ENCODE measurements at places on chromosomes 5 and 9. TPM values are rescaled to one million over a fixed set of nuclear protein-coding genes. Genes with fewer than 3 reads are reported as not detected.
A peak's percentile ranks its signal among the peaks of the same experiment; 100 is the strongest.

DNA sequence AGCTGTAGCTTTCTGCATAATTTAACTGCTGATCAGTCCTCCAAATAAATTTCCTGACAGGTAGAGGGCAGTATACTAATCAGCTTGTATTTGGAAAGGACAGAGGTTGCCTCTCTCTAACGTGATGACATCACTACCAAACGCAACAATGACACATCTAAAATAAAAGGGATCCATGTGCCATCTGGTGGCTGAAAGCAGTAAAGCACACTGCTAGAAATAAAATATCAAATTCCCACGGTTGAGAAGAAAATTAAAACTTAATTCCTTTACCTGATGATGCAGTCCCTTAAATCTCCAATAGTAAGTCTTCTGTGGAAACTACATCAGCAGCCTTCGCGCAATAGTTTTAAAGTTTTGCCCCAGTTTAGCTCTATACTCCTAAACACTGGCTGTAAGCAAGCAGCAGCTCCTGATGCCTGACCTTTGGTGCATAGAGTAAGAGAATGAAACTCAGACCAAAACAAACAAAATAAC, 54.5 kb downstream of the DIAPH1 start:
- peaks cover 32% of the 10 kb centered on the region for H3K4me1 ChIP-seq
- H3K27me3 ChIP-seq, result no peaks in the 10 kb centered on the region
- H3K36me3 ChIP-seq, result no peaks in the 10 kb centered on the region
- peak overlapping the region; percentile 21 for H3K27ac ChIP-seq
- H3K4me3 ChIP-seq, result no peak overlapping the region
- DNase-seq, result peak; percentile 83

DNA sequence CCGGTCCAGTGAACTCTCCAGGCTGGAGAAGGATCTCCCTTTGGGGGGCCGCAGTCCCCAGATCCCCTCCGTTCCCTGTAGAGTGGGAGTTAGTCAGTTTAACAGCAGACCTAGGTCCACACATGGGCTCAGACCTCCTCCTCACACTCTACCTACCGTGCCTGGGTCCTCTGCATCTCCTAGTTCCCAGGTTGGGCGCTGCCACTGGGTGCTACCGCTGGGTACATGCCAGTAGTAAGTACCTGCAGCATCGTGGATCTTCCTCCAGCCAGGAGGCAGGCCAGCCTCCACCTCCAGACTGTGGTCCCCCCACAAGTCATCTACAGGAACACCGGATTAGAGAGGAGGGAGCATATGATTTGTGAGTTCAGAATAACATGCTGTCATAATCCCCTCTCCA, 802 bp downstream of the APBB3 start:
- no peak for DNase-seq
- H3K4me3 ChIP-seq, result peak overlapping the region; percentile 9
- peaks cover 29% of the 10 kb centered on the region for H3K4me1 ChIP-seq
- H3K27ac ChIP-seq, result peak overlapping the region; percentile 86
- peaks cover 34% of the 10 kb centered on the region for H3K36me3 ChIP-seq

- no peak for DNase-seq
- no peak overlapping the region for H3K27ac ChIP-seq
- no peaks in the 10 kb centered on the region for H3K36me3 ChIP-seq
- H3K4me1 ChIP-seq, result no peaks in the 10 kb centered on the region
- no peak overlapping the region for H3K4me3 ChIP-seq
These were observed 47.8 kb downstream of the ANXA1 start for GRCh38 chr9:73199448-73199847.

- no peaks in the 10 kb centered on the region for H3K36me3 ChIP-seq
- H3K27me3 ChIP-seq, result peaks cover 72% of the 10 kb centered on the region
- no peak overlapping the region for H3K27ac ChIP-seq
- H3K4me3 ChIP-seq, result no peak overlapping the region
- no peaks in the 10 kb centered on the region for H3K4me1 ChIP-seq
These were observed 7.6 kb upstream of the SLC9A3 start for GRCh38 chr5:531749-532315.

- no peak overlapping the region for H3K27ac ChIP-seq
- DNase-seq, result no peak
- no peak overlapping the region for H3K4me3 ChIP-seq
- no peaks in the 10 kb centered on the region for H3K4me1 ChIP-seq
These were observed 78.1 kb downstream of the CFAP95 start for GRCh38 chr9:69898714-69899209.

DNA sequence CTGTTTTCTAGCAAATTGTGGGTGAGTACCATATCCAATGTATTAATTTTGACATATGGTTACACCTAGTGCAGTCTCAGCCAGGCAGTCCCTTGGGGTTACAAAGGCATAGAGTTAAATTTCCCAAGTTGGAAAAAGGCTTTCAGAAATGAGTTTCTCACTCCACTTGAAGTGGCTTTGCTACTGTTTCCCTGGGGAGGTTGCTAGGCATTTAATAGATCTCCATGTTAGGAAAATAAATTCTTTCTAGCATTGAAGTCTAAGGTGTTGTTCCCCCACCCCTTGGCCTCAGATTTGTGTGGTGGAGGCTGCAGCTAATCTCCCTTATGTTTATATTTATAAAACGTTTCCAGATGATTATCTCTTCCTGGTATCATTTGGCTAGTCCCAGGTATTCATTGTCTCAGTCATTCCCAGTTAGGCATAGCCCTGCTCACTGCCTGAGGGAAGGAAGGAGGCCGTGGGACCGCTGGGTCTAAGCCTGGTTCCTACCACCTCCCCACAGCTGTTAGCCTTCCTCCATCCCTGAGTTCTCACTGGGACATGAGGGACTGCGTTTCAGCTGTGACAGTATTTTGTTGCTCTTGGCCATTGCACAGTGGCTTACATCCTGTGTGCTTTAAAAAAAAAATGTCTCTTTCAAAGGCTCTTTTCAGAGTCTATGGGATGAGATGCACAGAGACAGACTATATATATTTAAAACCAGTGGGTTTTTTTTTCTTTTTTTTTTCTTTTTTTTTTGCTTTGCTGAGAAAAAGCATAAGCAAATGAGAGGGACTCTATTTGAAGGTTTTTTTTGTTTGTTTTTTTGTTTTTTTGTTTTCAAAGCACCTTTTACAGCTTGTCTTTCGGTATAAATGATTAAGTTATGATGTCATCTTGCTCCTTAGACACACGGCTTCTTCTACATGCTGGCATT, 121.5 kb downstream of the MAST4 start:
- no peak overlapping the region for H3K27ac ChIP-seq
- no peak for DNase-seq
- no peak overlapping the region for H3K4me3 ChIP-seq
- no peaks in the 10 kb centered on the region for H3K4me1 ChIP-seq
- no peaks in the 10 kb centered on the region for H3K27me3 ChIP-seq

DNA sequence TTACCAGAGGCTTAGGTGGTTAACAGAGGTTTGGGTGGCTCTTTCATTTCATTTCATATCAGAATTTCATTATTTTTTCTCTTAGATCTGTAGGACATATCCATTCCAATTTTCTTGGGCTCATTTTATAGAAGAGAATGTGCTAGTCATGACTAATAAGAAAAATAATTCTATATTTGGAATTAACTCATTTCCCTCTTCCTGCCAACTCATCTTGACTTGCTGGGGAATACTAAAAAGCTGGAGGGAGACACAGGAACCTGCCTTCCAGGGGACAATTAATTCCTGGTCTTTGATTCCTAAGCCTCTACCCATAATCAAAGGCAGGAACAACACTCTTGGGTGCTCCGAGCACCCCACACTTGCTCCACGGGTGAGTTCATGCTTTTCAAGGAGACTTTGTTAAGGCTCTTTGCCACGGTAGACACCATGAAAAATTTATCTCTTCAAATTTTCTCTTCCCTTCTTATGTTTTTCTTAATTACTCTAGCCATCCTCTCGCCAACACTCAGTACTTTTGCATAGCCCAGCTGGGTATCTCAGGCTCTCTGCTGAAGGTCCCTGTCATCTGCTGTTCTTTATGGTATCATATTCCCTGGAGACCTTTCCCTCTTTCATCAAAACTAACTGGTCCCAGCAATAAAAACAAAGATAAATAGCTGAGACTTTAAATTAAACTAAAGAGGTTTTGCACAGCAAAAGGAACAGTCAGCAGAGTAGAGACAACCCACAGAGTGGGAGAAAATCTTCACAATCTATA, 273.9 kb downstream of the NPR3 start:
- no peak for DNase-seq
- no peaks in the 10 kb centered on the region for H3K36me3 ChIP-seq
- H3K27me3 ChIP-seq, result no peaks in the 10 kb centered on the region
- no peak overlapping the region for H3K27ac ChIP-seq
- no peak overlapping the region for H3K4me3 ChIP-seq
- no peaks in the 10 kb centered on the region for H3K4me1 ChIP-seq

DNA sequence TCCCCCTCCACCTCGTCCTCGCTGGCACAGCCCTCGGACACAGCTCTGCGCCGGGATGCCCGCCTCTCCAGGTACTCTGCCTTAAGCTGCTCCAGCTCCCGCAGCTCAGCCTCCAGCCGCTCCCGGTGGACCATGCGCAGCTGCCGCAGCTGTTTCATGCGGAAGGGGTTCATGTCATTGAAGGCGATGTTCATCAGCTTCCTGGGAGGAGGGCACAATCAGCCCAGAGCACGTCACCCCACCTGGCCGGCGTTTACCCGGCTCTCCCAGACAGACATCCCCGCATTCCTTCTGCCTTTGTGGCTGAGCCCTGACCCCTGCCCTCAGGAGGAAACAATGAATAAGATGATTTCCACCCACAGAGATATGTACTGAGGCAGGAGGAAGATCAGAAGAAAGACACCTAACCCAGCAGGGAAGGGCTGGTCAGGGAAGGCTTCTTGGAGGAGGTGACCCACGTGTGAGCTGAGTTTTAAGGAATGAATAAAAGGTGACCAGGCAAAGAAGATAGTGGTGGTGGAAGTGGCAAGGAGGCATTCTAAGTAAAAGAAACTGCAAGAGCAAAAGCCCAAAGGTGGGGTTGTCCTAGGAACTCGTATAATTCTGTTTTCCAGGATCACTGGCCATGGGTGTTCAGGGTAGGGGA, 7.1 kb upstream of the CORO2A start:
- no peaks in the 10 kb centered on the region for H3K27me3 ChIP-seq
- no peak overlapping the region for H3K4me3 ChIP-seq
- no peak for DNase-seq

GRCh38 chr5:60727033-60727679, 27.2 kb upstream of the DEPDC1B start:
- no peaks in the 10 kb centered on the region for H3K4me1 ChIP-seq
- H3K4me3 ChIP-seq, result no peak overlapping the region
- no peak overlapping the region for H3K27ac ChIP-seq
- no peaks in the 10 kb centered on the region for H3K27me3 ChIP-seq
- DNase-seq, result no peak
- H3K36me3 ChIP-seq, result no peaks in the 10 kb centered on the region

DNA sequence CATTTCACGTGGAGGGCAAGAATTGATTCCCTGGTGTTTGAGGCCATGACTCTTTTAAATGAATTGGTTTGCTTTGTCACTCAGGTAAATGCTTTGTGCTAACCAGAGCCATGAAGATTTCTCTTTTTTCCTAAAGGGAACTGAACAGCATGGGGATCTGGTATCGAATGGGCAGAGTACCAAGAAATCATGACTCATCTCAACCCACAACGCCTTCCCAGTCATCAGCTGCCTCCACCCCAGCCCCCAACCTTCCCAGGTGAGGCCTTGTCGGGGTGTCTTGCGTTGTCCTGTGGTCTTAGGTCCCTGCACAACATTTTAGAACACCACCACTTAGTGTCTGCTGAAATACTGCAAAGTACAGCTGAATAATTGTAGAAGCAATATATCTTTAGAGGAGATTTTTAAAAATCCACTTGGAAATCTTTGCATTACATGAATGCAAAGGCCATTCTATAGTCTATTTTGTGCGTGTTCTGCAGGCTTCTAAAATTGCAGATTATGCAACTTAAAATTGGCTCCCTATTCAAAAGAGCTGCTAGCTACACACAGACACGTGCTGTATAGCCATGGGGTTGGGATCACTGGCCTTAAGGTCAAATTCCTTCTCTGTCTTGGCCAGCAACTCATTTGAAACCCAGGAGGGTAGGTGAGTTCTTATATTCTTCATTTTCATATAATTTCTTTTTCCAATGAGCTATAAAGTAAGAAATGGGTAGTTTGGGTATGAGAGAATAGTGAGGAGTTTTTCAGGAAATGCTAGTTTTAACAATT, 69.0 kb downstream of the MVB12B start:
- no peaks in the 10 kb centered on the region for H3K4me1 ChIP-seq
- no peaks in the 10 kb centered on the region for H3K27me3 ChIP-seq
- H3K27ac ChIP-seq, result no peak overlapping the region
- DNase-seq, result peak; percentile 60
- no peak overlapping the region for H3K4me3 ChIP-seq

GRCh38 chr9:112699230-112699629, 18.7 kb downstream of the INIP start:
- DNase-seq, result no peak
- no peak overlapping the region for H3K4me3 ChIP-seq
- no peaks in the 10 kb centered on the region for H3K36me3 ChIP-seq
- H3K4me1 ChIP-seq, result no peaks in the 10 kb centered on the region
- no peaks in the 10 kb centered on the region for H3K27me3 ChIP-seq

- no peaks in the 10 kb centered on the region for H3K27me3 ChIP-seq
- no peaks in the 10 kb centered on the region for H3K36me3 ChIP-seq
- H3K4me1 ChIP-seq, result no peaks in the 10 kb centered on the region
These were observed 164.5 kb downstream of the SPATA31D1 start for GRCh38 chr9:82153032-82153431.

- DNase-seq, result no peak
- no peaks in the 10 kb centered on the region for H3K36me3 ChIP-seq
- peaks cover 3% of the 10 kb centered on the region for H3K4me1 ChIP-seq
These were observed 12.8 kb downstream of the AFAP1L1 start for GRCh38 chr5:149284501-149284900.

DNA sequence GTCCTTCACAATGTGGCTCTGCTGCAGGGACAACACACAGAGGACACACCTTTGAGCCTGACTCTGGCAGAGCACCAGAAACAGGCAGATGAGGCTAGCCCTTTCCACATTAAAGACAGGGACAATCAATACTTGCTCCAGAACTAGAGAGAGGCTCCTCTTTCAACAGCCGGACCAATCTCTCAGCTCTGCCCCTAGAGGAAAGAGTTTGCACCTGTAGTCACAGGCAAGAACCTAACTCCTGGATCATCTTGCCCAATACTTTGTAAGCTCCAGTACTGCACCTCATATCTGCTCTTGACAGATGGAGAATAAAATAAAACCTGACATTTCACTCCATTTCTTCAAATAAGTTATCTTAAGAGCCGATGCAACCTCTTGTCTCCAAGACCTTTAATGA, 52.1 kb downstream of the EPB41L4A start:
- no peaks in the 10 kb centered on the region for H3K27me3 ChIP-seq
- no peak overlapping the region for H3K27ac ChIP-seq
- H3K4me1 ChIP-seq, result no peaks in the 10 kb centered on the region
- DNase-seq, result no peak

- H3K36me3 ChIP-seq, result no peaks in the 10 kb centered on the region
- H3K4me3 ChIP-seq, result no peak overlapping the region
- DNase-seq, result peak; percentile 54
- H3K27ac ChIP-seq, result peak overlapping the region; percentile 96
- no peaks in the 10 kb centered on the region for H3K27me3 ChIP-seq
These were observed 5.1 kb downstream of the TLN1 start for GRCh38 chr9:35726931-35727330.

- no peak for DNase-seq
- H3K4me3 ChIP-seq, result no peak overlapping the region
- peaks cover 5% of the 10 kb centered on the region for H3K27me3 ChIP-seq
- no peak overlapping the region for H3K27ac ChIP-seq
These were observed 124.2 kb downstream of the CDH6 start for GRCh38 chr5:31317665-31318064.

Gene TUSC1
- total RNA-seq, result 16.0 TPM

Gene CDH6
- total RNA-seq, result 0.42 TPM

Gene ZDHHC21
- 11.2 TPM for total RNA-seq

Gene SHOC1
- 3.7 TPM for total RNA-seq

Gene ADGRD2
- not detected for total RNA-seq

Gene CYSRT1
- 0.90 TPM for total RNA-seq

Gene DIRAS2
- 0.11 TPM for total RNA-seq

Data from adrenal gland (tissue), 19 donors.